Mammary epithelial cell (primary cell): ENCODE measurements at places on chromosomes 1 and 21. TPM values are rescaled to one million over a fixed set of nuclear protein-coding genes. Genes with fewer than 3 reads are reported as not detected.

Gene MR1
- total RNA-seq: 20.4 and 21.1 TPM in 2 replicates

GRCh38 chr1:228062085-228062791, 20.3 kb upstream of the ARF1 start:
- DNase-seq: no peak

GRCh38 chr1:98102345-98103030, 181.7 kb upstream of the DPYD start:
- no peak for DNase-seq

DNA sequence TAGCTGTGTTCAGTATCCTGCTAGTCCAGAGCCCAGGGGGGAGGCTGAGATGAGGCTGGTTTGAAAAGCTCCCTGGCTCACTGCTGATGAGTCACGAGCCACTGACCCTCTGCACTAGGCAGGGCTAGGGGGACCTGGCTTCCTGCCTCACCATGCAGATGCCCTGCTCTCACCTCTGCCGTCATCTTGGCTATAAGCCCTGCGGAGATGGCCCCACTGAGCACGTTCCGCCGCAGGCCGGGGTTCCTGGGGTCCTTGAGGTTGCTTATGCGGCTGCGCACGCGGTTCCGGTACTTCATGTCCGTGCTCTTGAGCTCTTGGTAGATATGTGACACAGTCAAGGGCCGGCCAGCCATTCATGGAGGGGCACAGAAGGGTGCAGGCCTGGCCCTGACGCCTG, 24.1 kb upstream of the ZNF436 start:
- no peak for DNase-seq

Gene PRKCZ
- total RNA-seq: 27.0 TPM

Gene LDLRAP1
- 16.5 and 32.7 TPM in 2 replicates for total RNA-seq

DNA sequence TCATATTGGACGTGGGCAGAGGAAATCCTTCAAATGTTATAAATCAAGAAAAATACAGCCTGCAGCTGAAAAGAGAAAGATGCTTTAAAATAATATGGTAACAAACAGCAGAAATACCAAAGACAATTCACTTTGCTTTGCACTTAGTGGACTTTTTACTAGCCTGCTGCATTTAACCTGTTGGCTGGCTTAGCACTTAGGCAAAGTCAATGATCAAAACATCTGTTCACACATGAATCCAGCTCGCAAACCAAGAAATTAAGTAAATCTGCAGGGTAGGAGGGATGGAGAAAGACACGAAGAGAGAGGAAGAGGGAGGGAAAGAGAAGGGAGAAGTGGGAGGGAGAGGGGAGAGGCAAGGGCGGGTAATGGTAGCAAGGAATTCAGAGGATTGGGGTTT, 103.6 kb upstream of the RAB4A start:
- no peak for DNase-seq

Gene HSD3B1
- not detected in 2 replicates for total RNA-seq

Gene TFF3
- total RNA-seq: not detected in 2 replicates

GRCh38 chr1:1211541-1212441, 2.2 kb downstream of the TNFRSF4 start:
- DNase-seq: no peak

GRCh38 chr1:11885916-11886315, 27.2 kb upstream of the NPPB start:
- no peak for DNase-seq

DNA sequence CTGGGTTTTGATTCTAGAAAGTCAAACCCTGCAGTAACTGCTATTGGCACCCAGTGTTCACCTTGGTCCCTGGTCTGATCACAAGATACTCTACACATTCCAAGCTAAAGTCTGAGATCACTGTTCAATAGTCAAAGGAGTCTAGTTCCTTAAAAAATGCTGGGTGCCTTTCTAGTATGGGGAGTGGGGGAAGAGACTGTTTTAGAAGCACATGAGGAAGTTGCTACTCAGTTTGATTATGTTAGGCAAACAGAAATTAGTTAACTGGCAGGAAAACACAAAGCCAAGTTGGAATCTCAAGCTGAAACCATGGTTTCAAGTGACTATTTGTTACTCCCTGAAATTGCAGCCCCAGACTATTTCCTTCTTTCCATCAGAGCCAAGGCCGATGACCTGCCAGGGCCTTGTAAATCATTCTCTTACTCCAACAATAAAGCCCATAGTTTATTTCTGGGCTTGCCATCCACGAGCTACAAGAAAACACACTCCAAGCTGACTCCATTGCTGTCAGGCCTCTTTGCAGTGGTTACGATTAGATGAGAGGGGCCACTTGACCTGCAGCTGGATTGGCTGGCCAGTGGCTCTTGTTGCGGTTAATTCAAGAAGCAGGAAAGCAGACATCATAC, 21.1 kb upstream of the VTCN1 start:
- no peak for DNase-seq

- no peak for DNase-seq
Observed at GRCh38 chr1:203522237-203522636, 28.3 kb downstream of the OPTC start.

Gene LEPR
- 14.5 TPM for total RNA-seq

GRCh38 chr21:33834801-33835500, 80.7 kb downstream of the ATP5PO start:
- no peak for DNase-seq

DNA sequence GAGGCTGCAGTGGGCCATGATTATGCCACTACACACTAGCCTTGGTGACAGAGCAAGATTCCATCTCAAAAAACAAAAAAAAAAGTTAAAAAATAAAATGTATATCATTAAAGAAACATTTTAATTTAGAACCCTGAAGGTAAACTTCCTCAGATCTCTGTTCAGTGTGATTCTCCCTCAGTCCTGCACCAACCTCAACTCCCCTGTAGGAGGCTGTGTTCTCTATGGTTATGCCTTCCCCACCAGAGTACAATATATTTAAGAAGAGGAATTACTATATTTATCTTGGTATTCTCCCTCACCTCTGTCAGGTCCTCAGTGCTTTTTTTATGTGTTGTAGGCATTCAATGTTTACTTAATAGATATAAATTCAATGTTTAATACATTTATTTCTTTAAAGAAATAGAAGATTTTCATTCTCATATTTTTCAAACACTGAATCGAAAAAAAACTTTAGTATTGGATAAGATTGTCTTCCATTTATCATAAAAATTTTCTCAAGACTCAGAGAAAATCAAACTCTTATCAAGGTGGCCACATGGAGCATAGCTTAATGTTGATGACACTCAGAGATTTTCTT, 4.8 kb upstream of the LRRC8B start:
- DNase-seq: peak; percentile 22

Gene PLA2G2C
- total RNA-seq: not detected
